ENCODE measurements at places on chromosomes 12 and 14.
A peak's percentile ranks its signal among the peaks of the same experiment; 100 is the strongest.

GRCh38 chr14:64636208-64636979 lies 67.8 kb upstream of the PLEKHG3 start:
- DNase-seq, result peak; percentile 80

- DNase-seq, result peak; percentile 76
These were observed 790 bp downstream of the DYNC1H1 start for GRCh38 chr14:101965181-101965544.

DNA sequence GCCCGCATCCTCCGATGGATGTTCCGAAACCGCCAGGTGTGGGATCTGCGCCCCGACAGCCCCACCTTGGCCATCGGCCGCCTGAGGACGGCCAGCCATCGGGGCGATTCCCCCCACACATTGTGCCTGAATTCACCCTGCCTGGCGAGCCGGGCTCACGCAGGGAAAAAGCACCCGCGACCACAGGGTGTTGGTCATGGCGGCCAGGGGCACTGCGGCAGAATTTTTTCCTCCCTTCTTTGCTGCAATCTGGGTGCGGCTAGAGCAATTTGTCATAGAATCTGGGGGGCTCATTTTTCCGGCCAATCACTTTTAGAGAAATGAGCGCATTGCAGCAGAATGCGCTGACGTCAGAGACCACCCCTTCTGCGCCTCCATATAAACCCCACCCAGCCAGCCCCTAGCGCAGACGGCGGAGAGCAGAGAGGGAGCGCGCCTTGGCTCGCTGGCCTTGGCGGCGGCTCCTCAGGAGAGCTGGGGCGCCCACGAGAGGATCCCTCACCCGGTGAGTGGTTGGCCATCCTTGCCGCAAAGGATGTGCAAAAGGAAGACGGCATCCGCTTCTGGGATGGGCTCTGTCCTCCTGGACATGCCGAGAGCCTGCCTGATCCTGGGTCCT lies at the start of gene MEG3:
TSS of gene MEG3 (plus strand) at position 406 of the 619 bp plus-strand sequence.
- DNase-seq, result no peak

GRCh38 chr12:80556566-80556965 lies 112.5 kb downstream of the PTPRQ start:
- DNase-seq, result no peak

- no peak for DNase-seq
These were observed 27.3 kb upstream of the ANO2 start for GRCh38 chr12:5972387-5972786.

Measured in activated CD8-positive, alpha-beta T cell treated with anti-CD3 and anti-CD28 coated beads for 36 hours (primary cell).